ENCODE measurements at places on chromosomes 7 and 10. TPM values are rescaled to one million over a fixed set of nuclear protein-coding genes. Genes with fewer than 3 reads are reported as not detected.

SMKR1 gene
- total RNA-seq = 11.8 TPM

GAD2 gene
- total RNA-seq = not detected

CHAT gene
- not detected for total RNA-seq

TFPI2 gene
- total RNA-seq = 259 TPM

ACTR1A gene
- total RNA-seq = 84.4 TPM

TMEM139 gene
- total RNA-seq = 1.3 TPM

SOSTDC1 gene
- total RNA-seq = not detected

CC2D2B gene
- 0.13 TPM for total RNA-seq

GRID1 gene
- total RNA-seq = 0.24 TPM

TDRD1 gene
- not detected for total RNA-seq

TRIM50 gene
- not detected for total RNA-seq
